ENCODE measurements at places on chromosomes 6 and 20.

DNA sequence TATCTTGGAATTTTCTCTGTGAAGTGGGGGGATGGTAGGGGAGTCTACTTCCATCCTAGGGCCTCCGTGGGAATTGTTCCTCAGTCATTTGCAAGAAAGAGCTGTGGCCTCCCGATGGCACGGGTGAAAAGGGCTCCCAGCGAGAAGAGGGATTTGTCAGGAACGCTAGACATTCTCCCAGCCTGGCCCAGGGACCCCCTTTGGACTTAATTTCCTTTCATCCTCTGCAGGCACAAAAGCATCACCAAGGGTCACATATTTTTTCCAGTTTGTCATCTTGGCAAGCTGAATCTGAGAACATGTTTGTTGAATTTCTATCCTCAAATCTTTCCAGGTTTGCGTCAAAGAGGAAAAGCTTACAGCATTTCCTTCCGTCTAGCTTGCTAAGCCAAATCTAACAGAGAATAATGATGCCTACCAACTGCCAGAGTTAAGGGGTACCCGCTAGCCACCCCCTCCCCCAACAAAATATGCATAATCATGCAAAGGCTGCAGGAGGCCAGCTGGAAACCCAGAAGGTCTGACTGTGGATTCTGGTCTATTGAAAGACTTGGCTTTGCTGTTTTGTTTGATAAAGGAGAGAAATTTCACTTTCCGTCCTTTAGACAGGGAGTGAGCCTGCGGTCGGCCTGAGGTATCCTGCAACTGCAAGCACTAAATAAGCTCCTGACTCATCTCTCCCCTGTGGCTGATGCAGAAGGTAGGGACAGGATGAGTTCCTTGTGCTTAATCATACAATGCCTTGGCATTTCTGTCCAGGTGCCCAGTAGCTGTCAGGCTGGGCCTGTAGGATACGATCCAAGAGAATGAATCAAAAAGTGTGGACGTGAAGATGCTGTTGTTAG lies 23.1 kb downstream of the PSMG4 start:
- DNase-seq, result peak; percentile 90

GRCh38 chr6:16374016-16374415 lies 135.6 kb downstream of the GMPR start:
- no peak for DNase-seq

GRCh38 chr6:37619641-37620040 lies 78.0 kb downstream of the MDGA1 start:
- DNase-seq, result no peak

DNA sequence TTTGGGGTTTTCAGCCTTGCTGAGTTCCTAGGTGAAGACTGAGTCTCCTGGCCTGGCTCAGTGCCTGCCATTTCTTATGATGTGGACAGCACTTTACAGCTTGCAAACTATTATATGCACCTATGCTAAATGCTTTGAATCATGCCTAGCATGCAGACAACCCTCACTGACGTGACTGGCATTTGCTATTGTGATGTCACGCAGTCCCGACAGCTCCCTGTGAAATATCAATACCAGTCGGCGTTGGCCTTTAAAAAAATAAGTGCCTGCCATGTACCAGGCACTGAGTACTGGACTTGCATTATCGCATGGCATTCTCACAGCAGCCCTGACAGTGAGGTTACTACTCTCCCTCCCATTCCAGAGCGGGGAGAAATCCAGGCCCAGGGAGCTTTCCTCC lies 35.5 kb downstream of the UQCC2 start:
- DNase-seq, result no peak

GRCh38 chr6:24080711-24081110 lies 45.3 kb upstream of the NRSN1 start:
- DNase-seq, result no peak

DNA sequence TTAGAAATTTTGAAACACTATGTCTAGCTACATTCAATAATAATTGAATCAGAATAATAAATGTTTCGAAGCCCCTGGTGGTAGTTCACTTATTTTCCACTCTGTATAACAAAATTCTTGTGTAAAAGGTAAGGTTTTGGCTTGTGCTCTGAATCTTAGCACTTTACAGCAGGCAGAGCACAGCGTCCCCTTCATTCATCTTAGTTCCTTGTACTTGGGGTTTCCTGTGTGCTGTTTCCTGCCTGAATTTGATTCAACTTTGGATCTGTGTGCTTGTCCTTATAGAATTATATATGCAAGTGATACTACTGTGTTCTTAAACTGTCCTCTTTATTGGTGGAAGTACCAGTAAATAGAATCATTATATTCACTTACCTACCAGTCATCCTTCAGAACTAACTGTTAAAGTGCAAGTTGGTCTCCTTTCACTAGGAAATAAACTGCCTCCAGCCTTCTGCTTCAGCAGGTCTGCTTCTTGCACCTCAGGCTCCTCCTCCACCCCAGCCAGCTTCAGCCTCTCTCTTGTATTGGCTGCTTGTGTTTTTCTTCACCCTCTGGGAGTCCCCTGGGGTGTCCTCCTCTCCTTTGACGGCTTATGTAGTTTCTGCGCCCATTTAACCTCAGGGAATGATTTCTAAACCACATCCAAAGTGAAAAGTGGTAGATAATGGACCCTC lies 28.8 kb upstream of the TULP4 start:
- DNase-seq, result no peak

GRCh38 chr20:19828232-19828631 lies 70.2 kb downstream of the RIN2 start:
- peak; percentile 59 for DNase-seq
